ENCODE measurements at places on chromosomes 3 and 15.

DNA sequence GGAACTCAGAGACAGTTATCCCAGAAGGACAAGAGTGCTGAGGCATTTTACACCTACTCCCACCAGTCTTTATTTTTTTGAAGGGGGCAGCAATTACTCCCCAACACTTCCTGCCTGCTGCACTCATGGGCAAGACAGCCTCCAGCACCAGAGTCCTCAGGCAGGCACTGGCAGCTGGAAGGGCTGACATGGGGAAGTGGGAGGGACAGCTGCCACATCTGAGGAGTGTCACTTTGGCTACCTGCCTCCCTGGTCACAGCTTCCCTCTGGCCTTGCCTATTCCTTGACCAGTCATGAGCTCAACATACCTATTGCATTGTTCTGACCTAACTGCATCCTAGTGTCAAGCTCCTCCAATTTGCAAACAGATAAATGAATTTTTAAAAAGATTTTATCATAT lies 10.2 kb upstream of the LACTB start:
- DNase-seq, result no peak

DNA sequence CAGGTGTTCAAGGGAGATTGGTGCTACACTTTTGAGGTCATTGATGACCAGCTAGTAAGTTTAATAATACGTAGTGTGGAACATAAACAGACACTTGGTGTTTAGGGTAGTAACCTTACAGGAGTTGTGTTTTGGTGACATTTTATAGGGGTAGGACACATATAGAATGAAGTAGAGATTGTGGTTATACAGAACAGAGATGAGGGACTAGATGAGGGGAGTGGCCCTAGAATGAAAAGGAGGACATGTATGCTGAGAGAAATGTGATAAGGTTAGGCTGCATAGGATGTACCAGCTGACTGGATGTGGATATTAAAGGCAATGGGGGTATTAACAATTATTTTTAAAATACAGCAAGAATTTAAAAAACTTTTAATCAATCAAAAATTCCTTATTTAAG lies 8.0 kb downstream of the MBNL1 start:
- DNase-seq, result no peak

- peak; percentile 86 for DNase-seq
Observed at GRCh38 chr15:78506971-78507830, at the start of gene HYKK. HYKK (plus strand) TSS chr15:78507577; CDS start chr15:78513089, 5,512 bp downstream.

DNA sequence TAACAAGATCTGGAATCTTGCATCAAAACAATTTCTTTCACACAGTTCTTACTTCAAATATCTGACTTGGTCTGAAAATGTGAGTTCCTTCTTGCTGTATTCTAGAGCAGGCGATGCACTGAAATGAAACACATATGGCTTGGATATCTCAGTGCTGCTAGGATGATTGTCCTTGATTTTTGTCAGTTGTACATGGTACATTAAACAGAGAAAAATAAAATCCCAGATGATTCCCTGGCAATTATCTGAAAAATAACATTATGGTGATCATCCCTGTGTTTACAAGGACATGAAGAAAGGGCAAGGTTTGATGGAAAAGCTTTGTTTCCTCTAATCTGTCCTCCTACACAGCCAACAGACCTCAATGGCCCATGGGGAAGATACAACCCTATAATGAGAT lies 10.6 kb downstream of the LMCD1 start:
- DNase-seq, result no peak

- DNase-seq, result no peak
Observed at GRCh38 chr3:40602778-40603385, 78.1 kb downstream of the ZNF621 start.

DNA sequence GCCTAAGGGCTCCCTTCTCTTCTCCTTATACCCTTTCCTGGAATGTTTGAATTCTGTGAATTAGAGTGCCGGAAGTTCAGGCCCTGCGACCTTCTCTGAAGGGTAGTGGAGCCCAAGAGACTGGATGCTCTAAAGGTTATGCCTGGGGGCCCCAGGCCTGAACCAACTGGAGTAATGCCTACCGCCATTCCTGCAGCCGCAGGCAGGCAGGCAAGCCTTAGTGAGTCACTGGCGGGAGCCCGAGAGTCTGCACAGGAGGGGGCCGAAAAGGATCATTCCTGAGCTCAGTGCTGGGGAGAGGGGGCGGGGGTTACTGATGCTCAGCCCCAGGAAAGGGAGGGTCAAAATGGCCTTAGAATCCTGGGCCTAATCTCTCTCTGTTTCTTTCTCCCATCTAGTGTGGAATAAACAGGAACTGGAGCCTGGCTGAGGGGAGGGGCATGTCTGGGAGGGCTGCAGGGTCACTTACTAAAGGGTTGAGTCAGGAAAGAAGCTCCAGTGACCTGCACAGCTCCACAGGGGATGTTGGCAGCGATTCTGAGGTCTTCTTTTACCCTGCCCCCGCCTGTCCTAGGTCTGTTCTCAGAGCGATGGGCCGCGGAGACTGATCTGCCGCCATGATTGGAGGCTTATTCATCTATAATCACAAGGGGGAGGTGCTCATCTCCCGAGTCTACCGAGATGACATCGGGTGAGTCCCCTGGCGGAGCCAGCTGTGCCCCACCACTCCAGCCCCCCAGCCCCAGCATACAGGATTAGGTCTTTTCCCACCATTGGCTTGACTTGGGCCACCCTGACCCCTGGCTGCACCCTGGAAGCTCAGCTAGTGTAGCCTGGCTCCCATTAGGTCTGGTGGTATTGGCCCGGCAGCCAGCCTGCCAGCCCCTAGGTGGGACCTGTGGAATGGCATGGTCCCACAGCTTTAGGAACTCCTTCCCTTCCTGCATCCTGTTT lies 2.0 kb downstream of the AP2M1 start:
- peak; percentile 40 for DNase-seq

GRCh38 chr3:173380681-173381080 lies 16.9 kb upstream of the NLGN1 start:
- no peak for DNase-seq

GRCh38 chr3:10557781-10558373 lies 52.5 kb upstream of the ATP2B2 start:
- no peak for DNase-seq

DNA sequence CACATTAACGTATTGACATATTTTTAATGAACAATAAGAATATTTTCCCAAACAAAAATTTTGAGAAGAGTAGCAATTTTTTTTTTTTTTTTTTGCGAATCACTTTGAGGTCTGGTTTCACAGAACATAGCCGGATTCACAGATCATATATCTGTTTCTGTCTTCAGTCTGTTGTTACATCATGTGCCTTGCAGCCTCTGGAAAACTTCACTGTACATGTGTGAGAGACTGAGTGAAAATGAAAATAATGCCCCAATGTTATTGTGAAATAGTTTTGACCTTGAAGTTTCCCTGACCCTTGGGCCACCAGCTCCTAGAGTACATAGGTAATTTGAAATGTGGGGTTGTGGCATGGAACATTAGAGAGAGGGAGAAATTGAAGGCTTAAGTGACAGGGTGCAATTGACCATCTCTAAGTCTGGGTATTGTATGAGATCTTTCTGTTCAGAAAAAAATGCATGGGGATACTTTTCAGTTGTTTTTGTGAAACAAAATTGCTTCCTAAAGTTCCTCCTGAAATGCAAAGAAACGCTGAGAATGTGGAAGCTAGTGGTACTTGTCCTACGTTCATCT lies 14.0 kb downstream of the ITPR1 start:
- DNase-seq, result no peak

- no peak for DNase-seq
Observed at GRCh38 chr3:2921903-2922302, 188.3 kb downstream of the IL5RA start.

GRCh38 chr15:98651036-98651481 lies 2.7 kb downstream of the IGF1R start:
- no peak for DNase-seq

DNA sequence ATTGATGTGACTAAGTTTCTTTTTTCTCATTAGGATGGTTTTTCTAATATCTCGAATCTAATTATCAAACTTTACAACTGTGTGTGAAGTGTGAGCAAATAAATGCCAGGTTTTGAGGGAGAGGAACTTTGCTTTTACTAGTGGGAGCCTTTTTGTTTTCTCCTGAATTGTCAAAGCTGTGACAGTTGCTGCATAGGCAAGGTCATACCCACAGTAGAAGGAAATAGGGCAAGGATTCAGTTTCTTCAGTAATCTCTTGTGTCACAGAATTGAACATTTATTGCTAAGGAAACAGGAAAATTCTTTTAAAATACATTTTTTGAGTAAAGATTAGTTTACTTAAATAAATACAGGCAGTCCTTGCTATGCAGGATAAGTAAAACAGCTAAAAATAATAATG lies 19.5 kb downstream of the GMPS start:
- DNase-seq, result no peak

DNA sequence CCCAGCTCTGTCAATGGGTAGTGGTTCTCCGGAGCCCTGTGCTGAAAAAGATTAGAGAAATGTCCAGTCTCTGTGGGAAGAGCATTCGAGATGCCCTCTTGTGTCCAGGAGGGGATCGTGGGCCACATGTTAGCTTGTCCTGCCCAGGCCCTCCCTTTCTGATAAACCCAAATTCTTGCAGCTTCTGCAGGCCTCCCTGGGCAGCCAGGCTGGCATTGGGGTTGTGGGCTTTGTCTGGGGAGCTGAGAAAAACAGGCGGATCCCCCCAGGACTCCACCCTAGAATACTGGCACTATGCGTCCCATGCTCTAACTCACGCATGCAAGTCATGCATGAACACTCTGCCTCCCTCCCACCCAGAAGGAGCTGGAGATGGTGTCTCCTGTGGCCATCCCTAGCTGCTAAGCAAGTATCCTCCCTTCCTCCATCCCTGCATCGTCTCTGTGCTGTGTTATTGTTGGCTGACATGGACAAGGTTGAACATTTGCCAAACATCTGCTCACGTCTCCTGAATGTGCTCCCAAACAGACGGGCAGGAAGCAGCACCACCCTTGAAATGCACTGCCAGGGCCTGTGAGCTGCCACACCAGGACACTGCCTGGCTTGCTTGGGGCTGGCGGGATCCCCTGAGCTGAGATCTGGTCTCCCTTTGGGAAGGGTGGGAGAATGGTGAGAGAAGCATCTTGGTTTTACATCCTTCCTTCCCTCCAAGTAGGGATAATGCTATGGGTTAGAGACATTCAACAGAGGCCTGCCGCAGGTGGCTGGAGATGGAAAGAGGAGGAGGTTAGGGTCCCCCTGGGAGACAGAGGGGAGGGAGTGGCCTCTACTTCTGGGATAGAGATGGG lies 26.5 kb downstream of the CFAP161 start:
- no peak for DNase-seq

GRCh38 chr3:161558236-161558635 lies 61.6 kb downstream of the OTOL1 start:
- no peak for DNase-seq

DNA sequence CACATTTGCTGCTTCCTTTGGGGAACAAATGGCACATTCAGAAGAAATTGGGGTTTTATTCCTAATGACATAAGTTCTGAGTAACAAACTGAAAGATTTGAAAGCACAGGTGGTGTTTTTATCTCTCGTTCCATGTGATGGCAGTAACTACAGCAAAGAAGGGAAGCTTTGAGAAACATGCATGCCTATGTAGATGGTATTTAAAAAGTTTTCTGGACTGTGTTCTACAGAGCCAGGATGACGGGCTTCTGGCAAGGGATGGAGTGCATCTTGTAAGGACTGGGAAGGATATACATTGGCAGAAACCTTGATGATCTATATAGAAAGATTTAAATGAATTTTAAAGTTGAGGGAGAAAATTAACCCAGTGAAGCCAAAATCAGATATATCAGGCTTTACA lies 362.2 kb upstream of the ROPN1 start:
- no peak for DNase-seq

GRCh38 chr3:41065340-41065739 lies 134.0 kb upstream of the CTNNB1 start:
- DNase-seq, result no peak

- no peak for DNase-seq
Observed at GRCh38 chr3:5140839-5141238, 18.7 kb downstream of the ARL8B start.

DNA sequence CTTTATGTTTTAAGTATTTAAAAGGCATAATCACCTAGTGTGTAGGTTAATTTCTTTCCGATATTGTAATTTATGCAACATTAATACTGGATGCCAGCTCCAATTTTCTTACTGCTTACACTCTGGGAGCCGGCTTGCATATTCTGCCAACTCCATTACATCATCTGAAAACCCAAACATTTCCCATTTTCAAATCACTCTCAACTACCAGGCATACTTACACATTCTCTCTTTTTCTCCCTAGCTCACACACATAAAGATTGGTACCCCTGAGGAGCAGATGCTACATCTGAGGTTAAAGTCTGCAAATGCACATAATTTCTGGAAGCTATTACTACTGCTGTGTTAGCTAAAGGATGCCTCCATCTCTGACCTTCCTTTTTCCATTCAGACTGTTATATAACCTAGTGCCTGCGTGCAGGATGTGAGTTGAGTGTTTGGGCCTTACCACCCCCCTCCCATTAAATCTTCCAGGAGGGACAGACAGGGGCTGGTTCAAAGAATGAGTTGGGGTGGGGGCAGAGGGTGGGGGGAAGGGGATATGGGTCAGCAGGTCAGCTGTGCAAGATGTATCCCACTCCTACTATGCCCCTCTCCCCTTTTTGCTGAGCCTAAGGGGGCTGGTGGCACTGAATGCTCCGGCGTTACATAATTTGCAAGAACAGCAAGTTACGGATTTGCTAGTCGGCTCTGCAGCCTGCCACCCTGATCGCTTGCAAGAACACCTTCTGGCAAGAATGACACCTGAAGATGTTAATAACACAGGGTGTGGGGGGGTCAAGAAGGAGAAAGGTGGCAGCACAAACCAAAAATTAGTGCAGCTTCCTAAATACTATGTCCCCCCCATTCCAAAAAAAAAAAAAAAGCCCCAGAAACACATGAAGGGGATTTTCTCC lies 2.5 kb downstream of the RORA start:
- DNase-seq, result no peak

DNA sequence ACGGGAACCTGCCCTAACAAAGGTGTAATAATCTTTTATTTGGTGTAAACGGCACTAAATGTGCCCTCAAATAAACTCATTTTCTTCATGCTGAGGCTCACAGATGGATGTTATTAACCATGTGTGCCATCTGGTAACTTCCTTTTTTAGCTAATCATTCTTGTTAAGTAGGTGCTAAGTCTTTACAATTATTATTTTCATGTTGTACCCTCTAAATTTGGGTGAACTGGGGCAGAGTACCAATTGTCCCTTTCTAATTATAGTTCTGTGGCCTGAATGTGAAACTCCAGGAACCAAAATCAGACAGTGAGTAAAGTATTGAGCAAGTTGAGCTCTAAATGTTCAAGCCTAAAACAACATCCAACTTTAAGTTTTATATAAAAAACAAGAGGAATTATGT lies 220.7 kb upstream of the CADM2 start:
- DNase-seq, result no peak

DNA sequence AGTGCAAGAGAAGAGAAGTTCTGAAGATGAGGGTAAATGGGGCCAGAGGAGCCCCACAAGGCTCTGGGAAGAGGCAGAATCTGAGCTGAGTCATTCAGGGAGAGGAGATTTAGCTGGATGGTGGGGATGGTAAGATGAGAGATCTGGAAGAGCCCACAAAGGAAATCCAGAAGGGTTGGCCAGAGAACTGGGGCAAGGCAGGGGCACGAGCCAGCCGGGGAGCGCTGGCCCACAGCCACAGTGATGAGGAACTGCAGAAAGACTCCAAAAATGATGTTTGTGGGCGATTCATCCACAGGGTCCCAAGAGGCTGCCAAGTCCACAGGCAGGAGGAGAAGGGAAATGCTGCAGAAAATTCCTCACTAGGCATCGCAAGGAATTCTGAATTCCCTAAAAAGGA lies 75.9 kb upstream of the ATP2B2 start:
- DNase-seq, result no peak

All from neural crest cell (in vitro differentiated cells).